ENCODE measurements at places on chromosomes 11 and 22. TPM values are rescaled to one million over a fixed set of nuclear protein-coding genes. Genes with fewer than 3 reads are reported as not detected.

Gene KCNJ1
- total RNA-seq, result not detected

GRCh38 chr11:124193221-124194010 lies 10.3 kb downstream of the OR10D3 start:
- no peak for DNase-seq

Gene STT3A
- 183 TPM for total RNA-seq

Gene RAB39A
- total RNA-seq, result 0.77 TPM

DNA sequence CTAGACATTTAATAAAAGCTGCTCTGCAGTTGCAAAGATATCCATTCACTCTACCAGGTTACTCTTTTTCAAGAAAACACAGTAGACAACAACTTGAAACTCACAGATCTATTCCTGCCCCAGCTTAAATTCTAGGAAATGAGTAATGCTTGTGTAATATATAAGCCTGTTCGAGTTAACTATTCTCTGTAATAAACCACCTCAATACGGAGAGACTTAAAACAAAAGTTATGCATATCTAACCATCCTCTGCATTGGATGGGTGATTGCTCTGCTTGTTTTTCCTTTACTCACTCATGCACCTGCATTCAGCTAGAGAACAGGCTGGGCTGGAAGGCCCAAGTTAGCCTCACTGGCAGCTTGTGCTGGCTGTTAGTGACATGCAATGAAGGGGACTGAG lies 13.3 kb downstream of the LRRC4C start:
- no peak for DNase-seq

DNA sequence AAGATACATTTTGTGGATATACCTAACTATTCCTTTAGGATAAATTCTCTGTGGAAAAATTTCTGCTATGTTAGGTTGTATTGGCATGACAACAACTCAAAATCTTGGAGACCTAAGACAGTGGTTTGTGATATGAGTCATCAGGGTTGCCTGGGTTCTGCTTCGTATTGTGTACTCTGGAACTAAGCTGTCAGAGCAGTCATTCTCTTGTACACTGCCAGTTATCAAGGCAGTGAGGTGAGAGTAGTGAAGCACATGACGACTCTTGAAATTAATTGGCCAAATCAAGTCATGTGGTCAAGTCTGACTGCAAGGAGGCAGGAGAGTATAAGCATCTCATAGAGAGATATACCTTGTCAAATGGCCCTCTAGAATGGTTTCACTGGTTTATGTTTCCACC lies 104.4 kb downstream of the FANCF start:
- no peak for DNase-seq

GRCh38 chr22:44089717-44090570 lies 65.8 kb downstream of the PARVB start:
- no peak for DNase-seq

DNA sequence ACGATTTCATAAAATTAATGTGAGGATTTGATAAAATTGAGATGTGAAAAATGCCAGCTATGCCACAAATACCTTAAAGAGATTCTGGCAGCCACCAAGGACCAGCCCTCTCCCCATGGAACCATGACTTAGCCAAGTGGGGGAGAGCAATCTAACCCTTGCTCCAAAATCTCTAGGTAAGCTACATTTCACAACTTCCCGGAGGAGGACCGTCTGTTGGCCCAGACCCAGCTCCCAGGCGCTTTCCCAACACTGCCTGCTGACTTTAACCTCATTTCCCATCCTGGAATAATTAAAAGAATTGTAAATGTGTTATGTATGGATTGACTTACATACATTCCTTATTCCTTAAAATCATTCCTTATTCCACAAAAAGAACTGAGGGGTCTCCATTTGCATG lies 47.5 kb upstream of the TENM4 start:
- DNase-seq, result no peak

All from colonic mucosa (tissue), 4 donors.